Dermis blood vessel endothelial cell (primary cell): ENCODE measurements at places on chromosomes 7 and 10.
A peak's percentile ranks its signal among the peaks of the same experiment; 100 is the strongest.

- no peak for DNase-seq
Observed at GRCh38 chr7:78299088-78299487, 500.5 kb downstream of the PHTF2 start.

- no peak for DNase-seq
Observed at GRCh38 chr7:158676171-158676840, 28.3 kb downstream of the NCAPG2 start.

GRCh38 chr10:97222326-97222961 lies 36.7 kb upstream of the SLIT1 start:
- no peak for DNase-seq

GRCh38 chr10:44292390-44293002 lies 92.4 kb downstream of the CXCL12 start:
- DNase-seq = no peak

- DNase-seq = peak; percentile 62
Observed at GRCh38 chr10:44047361-44047760, 337.5 kb downstream of the CXCL12 start.

GRCh38 chr7:2444476-2444875 lies 31.7 kb downstream of the GRIFIN start:
- no peak for DNase-seq

DNA sequence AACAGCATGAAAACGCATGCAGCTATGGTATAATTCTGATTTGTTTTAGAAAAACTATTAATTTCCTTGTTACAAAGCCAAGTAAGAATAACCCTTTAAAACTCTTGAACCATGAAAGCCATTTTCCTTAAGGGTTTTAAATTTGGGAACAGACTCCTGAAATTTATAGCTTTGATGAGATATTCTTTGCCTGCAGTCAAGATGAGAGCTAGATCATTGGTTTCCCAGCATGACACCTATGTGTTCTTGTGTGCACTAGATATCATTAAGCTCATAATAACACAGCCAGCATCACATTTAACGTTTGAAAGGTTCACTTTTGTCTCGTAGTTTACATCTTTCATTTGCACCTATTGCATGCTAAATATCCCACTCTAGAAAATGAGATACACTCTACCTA lies 202.2 kb downstream of the PHF14 start:
- DNase-seq = no peak

GRCh38 chr10:80410578-80411145 lies 2.3 kb downstream of the PRXL2A start:
- DNase-seq = peak; percentile 41

GRCh38 chr10:95408148-95408960 lies 117.6 kb upstream of the PDLIM1 start:
- DNase-seq = no peak

GRCh38 chr7:93359520-93360198 lies 127.5 kb downstream of the VPS50 start:
- no peak for DNase-seq

DNA sequence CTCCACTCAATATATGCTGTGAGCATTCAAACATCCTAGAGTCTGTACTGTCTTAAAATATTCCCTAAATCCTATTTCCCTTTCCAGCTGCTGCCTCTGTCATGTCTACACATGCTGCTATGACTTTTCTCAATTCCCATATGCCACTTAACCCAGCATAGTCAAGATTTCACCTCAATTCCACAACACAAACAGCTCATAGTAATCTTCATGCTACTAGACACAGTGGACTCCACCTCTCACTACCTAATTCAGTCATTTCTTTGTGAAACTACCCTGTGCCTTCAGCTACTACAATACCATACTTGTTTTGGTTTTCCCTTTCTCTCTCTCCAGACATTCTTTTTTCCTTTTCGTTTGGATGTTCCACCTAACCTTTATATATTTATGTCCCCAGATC lies 45.5 kb downstream of the GSAP start:
- DNase-seq = no peak

DNA sequence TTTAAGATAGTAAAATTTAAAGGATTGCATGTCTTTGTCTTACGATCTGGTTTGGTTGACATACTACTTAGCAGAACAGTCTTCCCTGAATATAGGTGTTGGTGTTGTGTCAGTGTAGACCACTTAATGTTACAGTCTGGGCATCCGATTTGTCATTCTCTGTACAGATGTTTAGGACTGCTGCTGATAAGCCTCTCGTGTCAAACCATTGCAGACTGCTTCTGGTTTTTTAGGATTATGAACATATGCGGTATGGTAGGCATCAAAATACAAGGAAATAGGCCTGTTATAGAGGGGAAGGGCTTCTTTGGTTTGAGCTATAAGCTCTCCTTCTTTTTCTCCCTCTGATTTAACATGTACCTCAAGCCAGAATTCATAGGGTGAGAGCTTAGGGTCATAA lies 7.4 kb downstream of the CYP3A43 start:
- DNase-seq = no peak

DNA sequence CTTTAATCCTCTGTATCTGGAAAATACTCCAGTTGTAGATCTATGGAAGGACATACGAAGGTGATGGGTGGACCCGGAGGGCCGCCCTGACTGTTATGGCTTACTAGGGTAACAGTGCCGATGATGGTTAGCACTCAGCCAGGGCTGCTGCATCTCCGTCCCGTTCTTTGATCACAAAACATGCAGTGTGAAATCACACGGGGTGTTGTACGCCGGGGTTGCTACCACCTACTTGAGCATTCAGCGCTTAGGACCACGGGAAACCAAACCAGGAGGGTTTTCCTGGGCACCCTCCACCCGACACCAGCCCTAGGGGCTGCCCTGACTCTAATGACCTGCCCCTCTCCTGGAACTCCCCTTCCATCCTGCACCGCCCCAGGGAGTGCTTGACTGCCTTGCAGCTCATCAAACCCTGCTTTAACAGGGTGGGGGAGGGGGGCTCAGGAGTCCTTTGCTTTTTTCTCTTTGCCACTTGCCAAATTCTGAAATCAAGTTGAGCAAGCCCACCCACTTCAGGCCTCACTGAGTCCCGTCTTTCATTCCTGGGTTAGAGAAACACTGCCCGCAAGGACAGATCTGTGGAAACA lies 20.4 kb downstream of the ZNF775 start:
- DNase-seq = no peak

DNA sequence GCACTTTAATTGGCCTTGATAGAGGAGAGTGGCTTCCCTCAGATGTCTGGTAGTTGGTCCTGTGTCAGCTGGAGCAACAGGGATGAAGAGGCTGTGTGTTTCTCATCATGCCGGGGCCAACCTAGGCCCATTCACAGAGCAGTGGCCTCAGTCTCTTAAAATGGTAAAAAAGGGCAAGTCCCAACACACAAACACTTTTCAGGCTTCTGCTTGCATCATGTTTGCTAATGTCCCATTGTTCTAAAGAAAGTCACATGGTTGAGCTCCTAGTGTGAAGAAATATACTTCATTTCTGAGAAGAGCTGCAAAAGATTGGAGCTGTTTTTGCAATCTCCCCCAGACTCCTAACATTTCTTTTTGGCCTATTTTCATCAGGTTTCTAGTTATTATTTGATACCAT lies 40.6 kb upstream of the RBAK start:
- DNase-seq = peak; percentile 21

DNA sequence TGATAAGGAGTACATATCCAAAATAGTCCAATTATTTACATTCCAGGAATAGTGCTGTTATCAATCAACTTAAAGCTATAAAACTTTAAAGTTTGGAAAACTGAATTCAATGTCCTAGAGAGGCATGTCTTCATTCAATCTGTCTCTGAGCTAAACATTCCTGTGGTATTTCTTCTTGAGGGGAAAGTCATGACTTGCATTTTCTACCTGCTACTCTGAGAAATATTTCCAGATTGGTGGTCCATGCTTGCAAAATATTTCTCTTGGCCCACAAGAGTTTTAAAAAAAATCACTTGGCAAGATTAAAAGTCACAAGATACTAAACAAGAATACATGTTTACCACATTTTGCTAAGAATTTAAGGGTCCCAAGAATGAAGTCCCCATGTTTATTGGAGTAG lies 63.6 kb upstream of the HGF start:
- no peak for DNase-seq

DNA sequence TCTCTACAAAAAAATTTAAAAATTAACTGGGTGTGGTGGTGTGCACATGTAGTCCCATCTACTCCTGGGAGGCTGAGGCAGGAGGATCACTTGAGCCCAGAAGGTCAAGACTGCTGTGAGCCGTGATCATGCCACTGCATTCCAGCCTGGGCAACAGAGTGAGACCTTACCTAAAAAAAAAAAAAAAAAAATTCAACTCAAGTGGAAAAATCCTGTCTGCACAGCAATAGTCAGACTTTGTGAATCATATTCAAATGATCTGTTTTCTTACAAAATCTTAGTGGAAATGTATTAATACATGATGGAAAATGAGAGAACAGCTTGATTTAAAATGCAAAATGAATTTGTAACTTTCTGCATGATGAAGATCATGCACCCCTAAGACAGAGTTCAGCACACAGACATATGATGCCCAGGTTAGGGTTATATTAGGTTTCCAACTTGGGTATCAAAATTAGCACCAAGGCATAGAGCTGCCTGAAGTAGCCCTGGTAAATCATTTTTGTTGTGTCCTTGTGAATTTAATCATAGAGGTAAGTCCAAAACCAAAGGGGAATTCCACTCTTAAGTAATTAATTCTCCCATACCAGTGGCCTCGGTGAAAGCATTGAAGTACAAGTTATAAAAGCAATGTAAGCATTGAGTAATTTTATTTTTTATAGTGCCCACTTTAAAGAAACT lies 93.8 kb downstream of the ADD3 start:
- no peak for DNase-seq

DNA sequence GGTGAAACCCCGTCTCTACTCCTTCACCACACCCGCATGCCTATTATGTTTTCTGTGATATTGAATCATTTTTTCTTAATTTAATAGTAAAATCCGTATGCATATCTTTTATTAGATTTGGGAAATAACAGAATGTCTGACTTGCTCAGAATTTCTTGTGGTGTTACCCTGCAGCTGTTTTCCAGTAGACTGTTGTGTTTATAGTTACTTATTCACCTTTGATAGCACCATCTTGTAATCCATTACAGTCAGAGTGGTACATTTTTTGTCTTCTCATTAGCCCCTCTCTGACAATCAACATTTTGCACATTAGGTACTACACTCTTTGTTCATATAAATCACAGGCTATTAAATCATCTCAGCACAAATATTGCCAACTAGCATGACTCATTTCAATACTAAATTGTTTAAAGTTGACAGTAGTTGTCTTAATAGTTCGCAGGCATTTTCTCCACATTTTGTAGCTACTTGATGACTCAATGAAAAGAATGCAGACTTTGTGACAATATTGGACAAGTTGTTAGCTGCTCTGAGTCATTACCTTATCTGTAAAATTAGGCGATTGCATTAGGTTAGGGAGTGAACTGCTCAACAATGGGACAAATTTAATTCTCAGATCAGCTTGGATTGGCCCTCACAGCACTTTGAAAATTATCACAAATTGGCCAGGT lies 17.8 kb upstream of the SLC16A12 start:
- DNase-seq = peak; percentile 85
